AML-193 (cell line): ENCODE measurements at places on chromosomes 2 and 18.

- peak; percentile 20 for DNase-seq
These were observed 58.7 kb upstream of the SP3 start for GRCh38 chr2:174023591-174024523.

DNA sequence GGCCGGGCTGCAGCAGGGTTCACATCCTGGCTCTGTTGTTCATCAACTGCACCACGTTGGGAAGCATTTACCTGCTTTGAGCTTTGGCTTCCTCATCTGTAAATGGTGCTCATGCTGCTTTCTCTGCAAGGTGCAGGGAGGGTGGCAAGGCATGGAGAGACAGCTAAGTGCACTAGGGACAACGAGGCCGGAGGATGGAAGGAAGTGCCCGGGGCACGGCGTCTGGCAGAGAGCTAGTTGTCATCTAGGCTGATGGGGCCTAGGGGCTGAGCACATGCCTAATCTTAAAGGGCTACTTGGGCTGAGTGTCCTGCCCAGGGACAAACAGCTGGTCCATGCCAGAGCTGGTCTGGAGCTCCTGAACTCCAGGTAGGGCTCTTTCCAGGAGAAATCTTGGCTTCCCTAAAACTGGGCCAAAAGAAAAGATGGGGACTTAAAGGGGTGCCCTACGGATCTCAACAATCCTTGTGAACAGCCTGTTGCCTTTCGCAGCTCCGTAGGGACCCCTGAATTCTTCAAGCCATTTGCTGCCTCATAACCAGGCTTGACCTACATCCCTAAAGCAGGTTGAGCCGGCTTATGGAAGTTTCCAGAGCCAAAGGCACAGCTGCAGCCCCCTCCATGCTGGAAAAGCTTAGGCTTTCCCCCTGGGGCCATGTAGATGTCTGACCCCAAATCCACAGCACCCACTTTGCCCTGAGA is 130.8 kb downstream of the SMAD7 start:
- no peak for DNase-seq

- DNase-seq = no peak
These were observed 289.9 kb downstream of the ZEB2 start for GRCh38 chr2:144230033-144230432.

GRCh38 chr2:172282944-172283343 is 144.4 kb upstream of the ITGA6 start:
- no peak for DNase-seq

- DNase-seq = no peak
These were observed 18.5 kb downstream of the WDPCP start for GRCh38 chr2:63569740-63570139.

- no peak for DNase-seq
These were observed 40.9 kb downstream of the KLHL29 start for GRCh38 chr2:23425885-23426262.

- peak; percentile 57 for DNase-seq
These were observed 79.4 kb downstream of the TMEM182 start for GRCh38 chr2:102841107-102841840.

GRCh38 chr2:200379481-200380090 is 73.1 kb downstream of the SPATS2L start:
- no peak for DNase-seq

- DNase-seq = no peak
These were observed 1.1 kb upstream of the TWIST2 start for GRCh38 chr2:238846628-238847418.

- DNase-seq = no peak
These were observed 771.8 kb upstream of the FANCL start for GRCh38 chr2:59012971-59013370.

DNA sequence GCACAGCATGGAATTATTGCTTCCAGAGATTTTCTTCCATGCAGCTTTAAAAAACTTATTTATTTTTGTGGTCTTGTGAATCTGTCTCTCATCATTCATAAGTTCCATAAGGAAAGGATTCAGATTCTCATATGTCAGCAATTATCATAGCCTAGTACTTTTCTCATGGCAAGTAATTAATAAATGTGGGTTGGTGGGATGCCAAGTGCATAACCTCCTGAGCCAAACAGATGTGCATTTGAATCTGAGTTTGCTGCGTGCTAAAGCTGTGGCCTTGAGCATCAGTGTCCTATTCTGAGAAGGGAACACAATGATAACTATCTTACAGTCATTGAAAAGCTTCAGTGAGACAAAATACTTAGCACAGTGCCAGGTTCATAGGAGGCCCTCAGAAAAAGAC is 331.9 kb downstream of the PDE11A start:
- no peak for DNase-seq

GRCh38 chr2:111897924-111898702 is at the start of gene MERTK:
MERTK (plus strand) TSS chr2:111898607; CDS start chr2:111898736, 129 bp downstream.
- DNase-seq = peak; percentile 19

DNA sequence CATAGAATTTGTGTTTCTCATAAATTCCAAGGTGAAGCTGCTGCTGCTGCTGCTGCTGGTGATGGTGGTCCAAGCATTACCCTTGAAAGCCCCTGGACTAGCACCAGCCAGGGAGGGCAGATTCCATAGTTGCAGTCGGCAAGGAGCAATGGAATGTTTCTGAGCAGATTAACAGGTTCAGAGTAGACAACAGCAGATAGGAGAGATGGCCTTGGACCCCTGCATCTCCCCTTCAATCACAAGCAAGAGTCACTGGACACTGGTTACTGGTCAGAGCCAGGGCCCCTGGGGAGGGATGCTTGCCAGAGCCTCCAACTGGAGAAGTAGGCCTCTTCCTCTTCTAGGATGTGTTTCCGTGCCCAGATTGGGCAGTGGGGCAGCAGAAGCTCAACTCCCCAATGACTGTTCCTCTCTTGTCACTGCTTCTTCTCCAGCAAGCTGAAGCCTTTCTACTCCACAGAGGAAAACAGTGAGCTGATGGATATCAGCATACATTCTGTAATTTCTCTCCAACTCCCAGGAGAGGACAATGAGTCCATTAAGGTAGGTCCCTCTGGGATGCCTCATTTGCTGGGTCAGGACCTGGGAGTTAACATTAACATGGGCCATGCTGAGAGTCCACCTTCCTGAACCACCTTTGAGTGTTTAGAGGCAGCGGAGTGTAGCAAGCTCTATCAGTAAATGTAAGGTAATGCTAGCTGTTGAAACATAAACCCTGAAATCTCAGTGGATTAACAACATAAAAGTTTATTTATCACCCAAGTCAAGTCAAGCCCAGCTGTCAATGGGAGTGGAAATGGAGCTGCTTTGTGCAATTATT is 35.3 kb downstream of the MROH2A start:
- DNase-seq = no peak

GRCh38 chr2:121501031-121501430 is 29.6 kb upstream of the RNU4ATAC start:
- no peak for DNase-seq

DNA sequence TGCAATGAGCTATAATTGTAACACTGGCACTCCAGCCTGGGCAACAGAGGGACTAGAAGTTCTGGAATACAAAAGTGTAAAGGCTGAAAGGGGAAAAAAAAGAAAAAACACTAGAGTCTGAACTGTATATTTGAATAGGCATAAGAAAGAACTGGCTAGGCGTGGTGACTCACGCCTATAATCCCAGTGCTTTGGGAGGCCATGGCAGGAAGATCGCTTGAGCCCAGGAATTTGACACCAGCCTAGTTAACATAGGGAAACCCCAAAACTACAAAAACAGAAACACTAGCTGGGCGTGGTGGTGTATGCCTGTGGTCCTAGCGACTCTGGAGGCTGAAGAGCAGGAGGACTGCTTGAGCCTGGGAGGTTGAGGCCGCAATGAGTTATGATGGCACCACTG is 70.6 kb downstream of the SAP130 start:
- no peak for DNase-seq

GRCh38 chr2:233451950-233452349 is 97.7 kb downstream of the DGKD start:
- no peak for DNase-seq

GRCh38 chr2:17328161-17328560 is 190.1 kb downstream of the RAD51AP2 start:
- DNase-seq = no peak

GRCh38 chr2:229153267-229153666 is 117.8 kb downstream of the PID1 start:
- no peak for DNase-seq

GRCh38 chr2:123521854-123522253 is 503.2 kb upstream of the CNTNAP5 start:
- no peak for DNase-seq

DNA sequence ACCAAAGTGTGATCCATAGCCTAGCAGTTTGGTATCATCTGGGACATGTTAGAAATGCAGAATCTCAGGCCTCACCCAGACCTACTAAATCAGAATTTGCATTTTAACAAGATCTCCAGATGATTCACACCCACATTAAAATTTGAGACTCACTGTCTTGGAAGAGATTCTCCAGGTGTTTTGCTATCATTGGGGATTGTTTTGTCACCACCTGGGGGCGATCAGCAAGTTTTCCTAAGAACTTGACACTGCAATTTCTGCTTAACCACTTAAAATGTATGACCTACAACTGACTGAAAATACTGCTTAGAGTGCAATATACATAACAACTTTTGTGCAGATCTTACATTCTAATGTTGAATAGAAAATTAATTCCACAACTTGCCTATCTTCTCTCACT is 18.9 kb upstream of the ITGA4 start:
- DNase-seq = peak; percentile 14

GRCh38 chr2:237149425-237149824 is 63.7 kb downstream of the COPS8 start:
- no peak for DNase-seq

DNA sequence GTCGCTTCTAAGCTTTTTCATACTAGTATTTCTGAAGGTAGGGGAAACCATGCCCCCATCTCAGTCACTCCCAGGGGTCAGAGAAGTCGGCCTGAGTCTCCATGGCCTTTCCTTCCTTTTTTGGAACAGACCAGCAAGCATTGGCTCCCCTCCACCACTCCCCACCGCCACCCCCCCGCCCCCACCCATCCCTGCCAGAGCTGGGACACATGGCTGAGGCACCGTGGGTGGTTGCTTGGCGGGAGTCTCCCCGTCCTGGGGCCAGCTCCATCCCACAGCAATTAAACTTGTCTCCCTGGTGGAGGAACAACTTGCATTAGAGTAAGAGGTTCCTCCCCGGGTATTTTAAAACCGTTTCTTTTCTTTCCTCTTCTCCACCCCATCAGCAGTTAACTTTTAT is 100.8 kb upstream of the TFPI start:
- DNase-seq = no peak

DNA sequence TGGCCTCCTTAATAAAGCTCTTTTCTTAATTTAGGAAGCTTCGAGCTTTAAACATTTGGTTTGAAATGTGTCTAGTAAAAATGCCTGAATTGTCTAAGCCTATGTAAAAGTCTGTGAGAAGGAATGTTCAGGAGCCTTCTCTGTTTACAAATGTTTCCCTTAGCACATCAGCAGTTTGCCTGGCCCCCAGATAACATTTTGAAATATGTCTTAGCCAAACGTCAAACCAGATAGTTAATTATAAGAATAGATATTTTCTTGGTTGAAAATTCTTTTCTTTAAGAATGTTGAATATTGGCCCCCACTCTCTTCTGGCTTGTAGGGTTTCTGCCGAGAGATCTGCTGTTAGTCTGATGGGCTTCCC is 498.6 kb downstream of the CCDC85A start:
- DNase-seq = no peak

DNA sequence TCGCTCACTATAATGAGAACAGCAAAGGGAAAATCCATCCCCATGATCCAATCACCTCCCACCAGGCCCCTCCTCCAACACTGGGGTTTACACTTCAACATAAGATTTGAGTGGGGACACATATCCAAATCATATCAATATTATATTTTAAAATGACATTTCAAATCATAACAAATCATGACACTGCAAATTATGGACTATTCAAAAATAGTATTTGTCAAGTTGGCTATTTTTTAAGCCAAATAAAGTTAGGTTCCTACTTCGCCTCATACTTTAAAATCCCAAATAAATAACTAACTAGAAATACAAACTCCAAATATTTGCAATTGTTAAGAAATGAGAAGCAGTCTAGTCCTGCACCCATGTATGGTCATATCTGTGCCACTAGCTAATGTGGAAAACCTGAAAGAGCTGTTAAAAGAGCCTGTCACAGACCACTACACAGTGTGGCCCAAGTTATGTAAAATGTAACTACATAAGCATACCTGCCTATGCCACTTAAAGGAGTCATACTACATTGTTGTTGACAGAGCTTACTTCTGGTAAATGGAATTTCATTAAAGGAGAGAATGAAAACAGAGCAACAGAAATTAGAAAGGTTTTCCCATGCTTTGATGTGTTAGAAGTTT is 334.7 kb upstream of the GULP1 start:
- DNase-seq = no peak

DNA sequence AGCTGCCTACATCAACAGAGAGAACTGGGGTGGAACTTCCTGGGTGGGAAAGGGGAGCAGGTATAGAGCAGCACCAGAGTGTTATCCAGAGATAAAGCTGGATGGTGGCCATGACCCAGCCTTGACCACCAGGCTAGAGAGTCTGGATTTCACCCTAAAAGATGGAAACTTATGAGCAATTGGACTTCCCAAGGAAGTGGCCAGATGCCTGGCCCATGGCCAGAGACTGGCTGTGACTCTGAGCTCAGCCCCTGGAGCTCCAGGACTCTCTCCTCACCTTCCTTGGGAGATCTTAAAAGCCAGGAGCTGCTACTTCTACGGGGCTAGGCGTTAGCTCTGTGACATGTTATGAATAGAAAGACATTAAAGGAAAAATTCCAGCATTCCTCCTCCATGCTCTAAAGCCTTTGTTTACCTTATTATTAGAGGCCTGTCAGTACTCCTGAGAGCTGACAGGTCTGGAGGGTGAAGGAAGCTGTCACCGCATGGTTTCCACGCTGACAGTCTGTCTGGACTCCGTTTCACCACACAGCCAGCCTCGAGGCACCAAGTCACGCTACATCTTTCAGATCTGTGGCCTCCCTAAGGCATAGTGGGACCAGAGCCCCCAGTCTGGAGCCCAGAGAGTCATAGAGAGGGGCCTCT is 260.0 kb upstream of the SIX2 start:
- no peak for DNase-seq

DNA sequence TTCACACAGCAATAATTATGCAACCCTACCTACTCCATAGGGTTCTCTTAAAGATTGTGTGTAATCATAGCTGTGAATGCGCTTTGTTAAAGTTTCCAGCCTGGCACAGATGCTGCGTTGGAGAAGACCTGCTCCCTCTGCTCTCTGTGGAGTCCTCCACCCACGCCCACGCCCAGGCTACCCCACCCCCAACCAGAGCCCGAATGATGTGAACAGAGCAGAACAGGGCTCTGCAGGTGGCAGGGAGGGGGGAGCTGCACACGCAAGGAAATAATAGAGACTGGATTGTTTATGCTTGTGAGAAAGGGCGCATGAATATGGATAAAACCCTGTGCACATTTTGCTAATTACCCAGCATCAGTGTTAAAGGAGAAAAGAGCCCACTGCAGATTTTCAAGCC is 447.5 kb downstream of the BCL11A start:
- DNase-seq = no peak

GRCh38 chr2:16102976-16103380 is 162.6 kb downstream of the MYCN start:
- DNase-seq = no peak

GRCh38 chr18:8117006-8117371 is 492.2 kb upstream of the RAB12 start:
- no peak for DNase-seq

- DNase-seq = no peak
These were observed 709.6 kb downstream of the SOCS6 start for GRCh38 chr18:70998490-70998889.
